ENCODE measurements at places on chromosomes 4 and X.

- H3K27me3 ChIP-seq: no peaks in the 10 kb centered on the region
- H3K36me3 ChIP-seq: no peaks in the 10 kb centered on the region
- no peak for DNase-seq
- H3K27ac ChIP-seq: no peak overlapping the region
Observed at GRCh38 chr4:17546222-17546621, 30.8 kb upstream of the LAP3 start.

- no peaks in the 10 kb centered on the region for H3K36me3 ChIP-seq
- H3K4me3 ChIP-seq: no peak overlapping the region
- H3K4me1 ChIP-seq: peaks cover 3% of the 10 kb centered on the region
- no peak overlapping the region for H3K27ac ChIP-seq
Observed at GRCh38 chr4:94410678-94411206, 41.0 kb upstream of the PDLIM5 start.

GRCh38 chr4:143405075-143405730 is 68.5 kb downstream of the GAB1 start:
- H3K36me3 ChIP-seq: no peaks in the 10 kb centered on the region
- no peak overlapping the region for H3K4me3 ChIP-seq
- DNase-seq: no peak
- H3K27me3 ChIP-seq: no peaks in the 10 kb centered on the region
- no peak overlapping the region for H3K27ac ChIP-seq
- peaks cover 26% of the 10 kb centered on the region for H3K4me1 ChIP-seq

DNA sequence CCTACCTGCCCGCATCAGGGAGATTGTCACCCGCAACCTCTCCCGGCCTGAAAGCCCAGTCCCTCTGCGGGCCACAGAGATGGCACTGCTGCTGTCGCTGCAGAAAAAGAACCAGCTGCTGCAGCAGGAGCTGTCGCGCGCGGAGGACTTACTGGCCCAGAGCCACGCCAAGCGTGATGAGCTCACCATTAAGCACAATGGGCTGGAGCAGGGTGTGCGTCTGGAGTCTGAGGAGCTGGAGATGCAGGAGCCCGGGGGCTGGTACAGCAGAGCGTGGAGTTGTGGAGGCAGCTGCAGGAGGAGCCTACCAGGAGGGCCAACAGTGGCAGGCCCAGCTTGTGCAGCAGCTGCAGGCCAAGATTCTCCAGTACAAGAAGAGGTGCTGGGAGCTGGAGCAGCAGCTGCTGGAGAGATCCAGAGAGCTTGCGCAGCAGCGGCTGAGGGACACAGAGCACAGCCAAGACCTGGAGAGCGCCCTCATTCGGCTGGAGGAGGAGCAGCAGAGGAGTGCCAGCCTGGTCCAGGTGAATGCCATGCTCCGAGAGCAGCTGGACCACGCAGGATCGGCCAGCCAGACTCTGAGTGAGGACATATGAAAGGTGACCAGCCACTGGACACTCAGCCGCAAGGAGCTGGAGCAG is 11.3 kb downstream of the SMIM10L2A start:
- H3K27ac ChIP-seq: no peak overlapping the region
- no peaks in the 10 kb centered on the region for H3K36me3 ChIP-seq
- H3K4me1 ChIP-seq: no peaks in the 10 kb centered on the region
- no peak overlapping the region for H3K4me3 ChIP-seq

- no peaks in the 10 kb centered on the region for H3K27me3 ChIP-seq
- H3K4me3 ChIP-seq: no peak overlapping the region
- no peak for DNase-seq
- H3K36me3 ChIP-seq: no peaks in the 10 kb centered on the region
Observed at GRCh38 chrX:129771266-129771995, 8.3 kb upstream of the SASH3 start.

GRCh38 chrX:10049236-10049635 is 82.1 kb downstream of the CLDN34 start:
- H3K4me3 ChIP-seq: no peak overlapping the region
- H3K27me3 ChIP-seq: no peaks in the 10 kb centered on the region
- no peak overlapping the region for H3K27ac ChIP-seq
- no peaks in the 10 kb centered on the region for H3K36me3 ChIP-seq
- H3K4me1 ChIP-seq: peaks cover 8% of the 10 kb centered on the region

GRCh38 chr4:139242511-139243051 is 37.4 kb downstream of the MGARP start:
- no peak overlapping the region for H3K27ac ChIP-seq
- no peaks in the 10 kb centered on the region for H3K36me3 ChIP-seq
- peaks cover 2% of the 10 kb centered on the region for H3K4me1 ChIP-seq
- no peak for DNase-seq

GRCh38 chrX:124373348-124373747 is 27.0 kb downstream of the SH2D1A start:
- H3K27ac ChIP-seq: no peak overlapping the region
- H3K36me3 ChIP-seq: no peaks in the 10 kb centered on the region
- no peak for DNase-seq

GRCh38 chr4:88804234-88804633 is 106.6 kb upstream of the NAP1L5 start:
- H3K27me3 ChIP-seq: no peaks in the 10 kb centered on the region
- DNase-seq: no peak
- peaks cover 4% of the 10 kb centered on the region for H3K4me1 ChIP-seq
- no peak overlapping the region for H3K4me3 ChIP-seq
- no peaks in the 10 kb centered on the region for H3K36me3 ChIP-seq

DNA sequence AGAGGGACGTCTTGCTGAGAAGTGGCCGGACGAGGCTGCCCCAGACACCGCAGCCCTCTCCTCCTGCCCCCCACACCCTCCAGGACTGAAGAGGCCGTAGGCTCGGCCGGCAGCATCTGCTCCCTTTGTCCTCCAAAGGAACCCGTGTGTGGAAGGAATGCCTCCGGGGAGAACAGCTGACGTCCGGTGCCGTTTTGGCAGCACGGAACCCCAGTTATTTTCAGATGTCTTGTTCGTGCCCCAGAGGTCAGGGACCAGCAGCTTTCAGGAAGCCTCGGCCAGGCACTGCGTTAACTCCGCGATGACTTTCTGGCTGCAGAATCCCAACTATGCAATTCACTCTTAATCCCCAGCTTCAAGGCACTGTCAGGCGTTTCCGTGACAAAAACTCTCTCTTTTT is 10.9 kb upstream of the PPP2R3B start:
- no peak overlapping the region for H3K27ac ChIP-seq
- no peak overlapping the region for H3K4me3 ChIP-seq
- no peaks in the 10 kb centered on the region for H3K27me3 ChIP-seq
- peak; percentile 56 for DNase-seq
- no peaks in the 10 kb centered on the region for H3K36me3 ChIP-seq

DNA sequence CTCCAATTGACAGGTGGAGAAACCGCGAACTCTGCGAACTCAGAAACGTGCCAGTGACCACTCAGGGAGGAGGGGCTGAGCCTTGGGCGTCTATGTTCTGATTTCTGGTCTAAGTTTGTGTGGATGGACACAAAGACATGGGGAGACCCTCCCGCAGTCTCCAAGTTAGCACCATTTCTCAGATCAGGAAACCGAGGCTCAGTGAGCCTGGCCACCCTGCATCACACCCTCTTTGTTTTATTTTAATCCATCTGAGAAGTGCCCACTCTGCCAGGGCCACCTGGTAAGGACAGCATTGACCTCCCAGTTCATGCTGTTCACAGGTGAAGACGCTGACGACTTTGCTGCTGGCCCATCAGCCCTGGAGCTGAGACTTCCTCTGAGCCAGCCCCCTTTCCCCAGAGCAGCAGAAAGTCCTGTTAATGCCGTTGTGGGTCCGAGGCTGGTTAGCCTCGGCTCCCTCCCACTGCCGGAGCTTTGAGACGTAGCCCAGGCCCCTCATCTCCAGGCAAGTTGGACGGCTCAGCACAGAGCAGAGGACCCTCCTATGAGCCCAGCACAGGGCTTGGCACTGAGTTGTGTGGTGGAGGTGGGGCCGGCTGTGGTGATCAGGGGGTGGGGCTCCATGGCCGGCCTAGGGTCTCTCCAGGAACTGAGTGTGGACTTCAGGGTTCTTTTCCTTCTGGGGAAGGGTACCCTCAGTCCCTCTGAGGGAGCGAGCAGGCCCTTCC is 43.7 kb downstream of the PSAPL1 start:
- no peak overlapping the region for H3K27ac ChIP-seq
- no peak overlapping the region for H3K4me3 ChIP-seq
- peaks cover 14% of the 10 kb centered on the region for H3K4me1 ChIP-seq
- no peaks in the 10 kb centered on the region for H3K27me3 ChIP-seq

DNA sequence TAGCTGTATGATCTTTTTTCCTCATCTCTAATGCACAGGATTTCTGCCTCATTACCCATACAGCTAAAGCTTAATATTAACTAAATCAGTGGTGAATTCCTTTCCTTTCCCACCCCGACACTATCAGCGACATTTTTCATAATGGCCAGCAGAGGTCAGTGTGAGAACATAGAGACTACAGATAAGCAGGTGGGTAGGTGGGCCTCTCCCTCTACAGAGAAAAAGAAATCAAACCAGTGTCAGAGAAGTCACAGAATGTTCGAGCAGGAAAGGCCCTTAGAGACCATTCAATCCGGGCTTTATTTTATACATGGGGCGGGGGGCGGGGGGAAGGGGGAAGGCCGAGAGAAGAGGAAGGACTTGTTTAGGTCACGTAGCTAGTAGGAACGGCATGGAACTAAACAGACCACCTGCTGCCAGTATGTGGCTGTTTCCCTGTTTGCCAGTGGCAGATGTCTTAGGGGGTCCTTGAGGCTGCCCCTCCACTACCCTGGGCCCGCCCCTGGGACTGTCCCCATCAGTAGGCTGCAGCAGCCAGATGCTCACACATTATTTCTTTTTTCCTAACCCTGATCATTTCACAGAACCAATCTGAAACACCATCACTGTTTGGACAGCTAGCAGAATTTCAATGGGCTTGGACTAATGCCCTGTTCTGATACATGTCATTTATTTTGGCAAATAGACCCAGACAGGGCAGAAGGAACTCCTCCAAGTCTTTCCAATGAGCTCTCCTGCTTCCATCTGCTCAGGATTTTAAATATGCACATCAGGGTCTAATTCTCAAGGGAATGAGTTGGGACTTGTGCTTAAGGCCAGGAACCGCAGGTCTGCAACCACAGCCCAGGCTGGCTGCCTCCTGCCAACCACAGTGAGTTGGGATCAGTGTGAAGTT is 133.4 kb downstream of the ATG4A start:
- no peaks in the 10 kb centered on the region for H3K27me3 ChIP-seq
- no peak for DNase-seq
- no peak overlapping the region for H3K27ac ChIP-seq
- H3K4me3 ChIP-seq: no peak overlapping the region

DNA sequence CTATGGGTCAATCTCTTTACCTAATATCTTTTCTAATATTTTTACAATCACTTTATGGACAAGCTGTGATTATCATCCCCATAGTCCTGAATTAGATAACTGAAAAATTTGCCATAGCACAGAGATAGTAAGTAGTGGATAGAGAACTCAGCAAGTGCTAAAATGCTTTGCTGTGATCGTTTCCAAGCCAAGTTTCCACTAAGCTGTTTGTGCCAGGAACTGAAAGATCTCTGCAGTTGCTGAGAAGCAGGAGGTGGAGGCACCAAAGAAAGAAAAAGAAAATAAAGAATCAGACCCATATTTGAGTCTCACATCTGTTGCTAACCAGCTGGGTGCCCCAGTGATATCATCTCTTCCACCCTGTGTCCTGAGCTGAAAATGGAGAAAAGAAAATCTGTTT is 605.6 kb upstream of the BOD1L1 start:
- no peaks in the 10 kb centered on the region for H3K27me3 ChIP-seq
- no peak overlapping the region for H3K27ac ChIP-seq
- no peak overlapping the region for H3K4me3 ChIP-seq

DNA sequence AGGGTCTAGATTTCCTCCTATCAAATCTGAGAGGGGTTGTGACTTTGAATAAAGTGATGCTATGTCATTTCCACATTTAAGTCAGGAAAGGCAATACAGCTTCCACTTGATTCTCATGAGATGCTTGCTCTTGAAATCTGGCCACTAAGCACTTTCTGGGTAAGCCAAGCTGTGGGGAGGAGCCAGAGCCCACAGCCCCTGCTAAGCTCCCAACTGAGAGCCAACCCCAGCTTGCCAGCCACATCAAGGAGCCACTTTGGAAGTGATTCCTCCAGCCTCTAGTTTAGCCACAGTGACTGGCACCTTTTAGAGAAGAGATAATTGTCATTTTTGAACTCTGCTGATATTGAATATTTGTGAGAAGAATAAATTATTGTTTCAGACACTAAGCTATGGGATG is 1441.5 kb upstream of the IGFBP7 start:
- no peaks in the 10 kb centered on the region for H3K36me3 ChIP-seq
- no peaks in the 10 kb centered on the region for H3K4me1 ChIP-seq
- H3K27ac ChIP-seq: no peak overlapping the region
- no peak for DNase-seq
- H3K4me3 ChIP-seq: no peak overlapping the region

- no peak overlapping the region for H3K4me3 ChIP-seq
- H3K36me3 ChIP-seq: no peaks in the 10 kb centered on the region
- H3K27ac ChIP-seq: no peak overlapping the region
- H3K27me3 ChIP-seq: no peaks in the 10 kb centered on the region
- DNase-seq: no peak
Observed at GRCh38 chr4:112885897-112886296, 163.6 kb upstream of the ANK2 start.

DNA sequence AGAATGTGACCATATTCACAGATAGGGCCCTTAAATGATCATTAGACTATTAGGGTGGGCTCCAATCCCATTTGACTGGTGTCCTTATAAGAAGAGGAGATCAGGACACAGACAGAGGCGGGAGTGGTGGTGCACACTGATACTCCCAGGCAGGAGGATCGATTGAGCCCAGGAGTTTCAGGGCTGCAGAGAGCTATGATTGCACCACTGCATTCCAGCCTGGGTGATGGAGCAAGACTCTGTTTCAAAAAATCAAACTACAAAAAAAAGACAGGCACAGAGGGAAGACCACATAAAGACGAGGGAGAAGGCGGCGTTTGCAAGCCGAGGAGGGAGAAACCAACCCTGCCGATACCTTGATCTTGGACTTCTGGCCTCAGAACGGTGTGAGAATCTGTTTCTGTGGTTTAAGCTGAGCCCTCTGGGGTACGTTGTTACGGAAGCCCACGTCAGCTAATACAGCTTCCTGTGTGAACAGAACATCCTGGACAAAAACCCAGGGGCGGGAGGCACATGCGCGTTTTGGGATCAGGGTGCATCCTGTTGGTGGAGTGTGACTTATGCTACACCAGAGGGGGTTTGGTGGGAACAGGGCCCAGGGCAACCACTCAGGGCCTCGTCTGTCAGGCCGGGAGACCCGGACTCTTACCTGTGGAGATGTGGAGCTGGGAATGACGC is 211.8 kb upstream of the PSAPL1 start:
- H3K4me1 ChIP-seq: peaks cover 19% of the 10 kb centered on the region
- no peak overlapping the region for H3K27ac ChIP-seq
- DNase-seq: no peak
- no peaks in the 10 kb centered on the region for H3K27me3 ChIP-seq
- no peaks in the 10 kb centered on the region for H3K36me3 ChIP-seq

- H3K27me3 ChIP-seq: no peaks in the 10 kb centered on the region
- H3K4me3 ChIP-seq: no peak overlapping the region
- H3K36me3 ChIP-seq: no peaks in the 10 kb centered on the region
- no peak for DNase-seq
Observed at GRCh38 chr4:151690164-151690870, 70.5 kb downstream of the GATB start.

- H3K27me3 ChIP-seq: no peaks in the 10 kb centered on the region
- no peak overlapping the region for H3K27ac ChIP-seq
- DNase-seq: no peak
- no peaks in the 10 kb centered on the region for H3K36me3 ChIP-seq
- no peak overlapping the region for H3K4me3 ChIP-seq
Observed at GRCh38 chr4:3203971-3204431, 45.0 kb upstream of the MSANTD1 start.

- DNase-seq: no peak
- no peak overlapping the region for H3K27ac ChIP-seq
- H3K4me3 ChIP-seq: no peak overlapping the region
- H3K36me3 ChIP-seq: no peaks in the 10 kb centered on the region
- no peaks in the 10 kb centered on the region for H3K27me3 ChIP-seq
Observed at GRCh38 chr4:4519297-4519894, 22.5 kb downstream of the STX18 start.

All from ovary (tissue), 10 donors.